ENCODE measurements at places on chromosomes 11 and 22.

GRCh38 chr11:130314184-130314749 is 450 bp downstream of the ZBTB44 start:
- DNase-seq = peak; percentile 78

- no peak for DNase-seq
Measured at GRCh38 chr11:84886344-84886743, 740.8 kb downstream of the DLG2 start.

DNA sequence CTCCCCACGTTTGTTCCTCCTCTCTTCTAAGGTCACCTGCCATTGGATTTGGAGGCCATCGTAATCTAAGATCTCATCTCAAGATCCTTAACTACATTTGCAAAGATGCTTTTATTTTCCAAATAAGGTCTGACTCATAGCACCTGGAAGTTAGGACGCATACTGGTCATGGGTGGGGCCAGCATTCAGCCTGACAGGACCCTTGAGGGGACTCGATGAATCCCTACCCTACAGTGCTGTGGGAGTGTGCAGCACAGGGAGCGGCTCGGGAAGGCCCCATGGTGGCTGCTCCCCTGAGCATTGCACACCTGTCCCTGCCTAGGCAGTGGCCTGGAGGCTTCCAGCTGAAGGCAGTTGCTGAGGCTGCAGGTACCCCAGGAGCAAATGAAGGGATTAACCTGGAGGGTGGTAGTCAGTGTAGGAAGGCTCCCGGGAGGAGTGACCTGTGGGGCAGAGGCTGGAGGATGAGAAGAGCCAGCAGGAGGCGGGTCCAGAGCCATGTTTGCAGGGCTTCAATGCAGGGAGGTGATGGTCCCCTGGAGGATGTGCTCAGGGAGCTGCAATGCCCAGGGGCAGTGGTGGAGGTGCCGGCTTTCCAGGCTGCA is 362.2 kb downstream of the CTTN start:
- DNase-seq = no peak

DNA sequence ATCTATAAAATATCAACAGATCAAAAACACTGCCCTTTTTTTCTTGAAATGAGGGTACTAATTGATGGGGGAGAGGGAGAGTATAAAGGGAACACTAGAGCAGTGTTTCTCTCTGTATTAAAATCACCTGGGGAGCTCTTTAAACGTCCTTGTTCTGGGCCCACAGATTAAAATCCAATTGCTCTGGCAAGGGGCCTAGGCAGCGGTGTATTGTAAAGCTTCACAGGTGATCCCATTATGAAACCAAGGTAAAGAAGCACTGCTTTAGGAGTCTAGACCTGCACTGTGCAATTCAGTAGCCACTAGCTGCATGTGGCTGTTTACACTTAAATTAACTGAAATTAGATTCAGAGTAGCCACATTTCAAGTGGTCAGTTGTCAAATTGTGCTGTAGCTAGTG is 3.0 kb downstream of the AQP11 start:
- DNase-seq = no peak

DNA sequence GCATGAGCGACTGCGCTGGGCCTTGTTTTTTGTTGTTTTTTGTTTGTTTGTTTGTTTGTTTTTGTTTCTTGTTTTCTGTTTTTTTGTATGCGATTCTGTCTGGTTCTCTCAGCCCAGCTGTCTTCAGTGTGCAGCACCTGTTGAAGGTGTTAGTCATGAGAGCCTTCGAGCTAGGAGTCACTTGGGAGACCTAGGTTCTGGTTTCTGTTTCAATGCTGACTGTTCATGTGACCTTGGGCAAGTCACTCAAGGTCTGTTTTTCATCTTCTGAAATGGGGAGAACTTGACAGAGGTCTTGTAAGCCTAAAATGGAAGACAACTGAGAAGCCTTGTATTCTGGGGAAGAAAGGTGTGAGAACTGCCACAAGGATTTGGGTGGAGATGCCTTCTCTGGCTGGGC is 1.8 kb downstream of the DCPS start:
- DNase-seq = no peak

GRCh38 chr11:81989093-81989492 is 744.6 kb downstream of the FAM181B start:
- no peak for DNase-seq

GRCh38 chr22:26670459-26670858 is 13.1 kb downstream of the MIAT start:
- DNase-seq = no peak

DNA sequence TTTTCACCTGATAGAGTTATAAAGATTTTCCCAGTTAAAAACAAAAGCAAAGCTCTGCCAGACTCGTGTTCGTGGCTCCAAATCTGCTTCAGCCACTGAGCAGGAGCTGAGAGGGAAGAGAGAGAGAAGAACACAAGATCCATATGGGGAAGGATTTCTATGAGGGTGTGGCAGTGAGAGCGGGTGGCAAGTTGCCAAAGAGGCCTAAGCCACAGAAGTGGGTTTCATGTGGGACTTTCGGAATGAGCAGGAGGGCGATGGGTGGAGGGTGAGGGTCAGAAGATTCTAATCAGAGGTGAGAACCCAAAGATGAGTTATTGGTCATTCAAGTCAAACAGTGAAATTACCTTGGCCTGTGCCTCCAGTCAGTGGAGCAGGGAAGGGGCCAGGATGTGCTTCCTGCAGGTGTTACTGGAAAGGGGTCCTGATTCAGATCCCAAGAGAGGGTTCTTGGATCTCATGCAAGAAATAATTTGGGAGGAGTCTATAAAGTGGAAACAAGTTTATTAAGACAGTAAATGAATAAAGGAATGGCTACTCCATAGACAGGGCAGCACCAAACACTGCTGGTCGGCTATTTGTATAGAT is 40.5 kb upstream of the TOP3B start:
- no peak for DNase-seq

DNA sequence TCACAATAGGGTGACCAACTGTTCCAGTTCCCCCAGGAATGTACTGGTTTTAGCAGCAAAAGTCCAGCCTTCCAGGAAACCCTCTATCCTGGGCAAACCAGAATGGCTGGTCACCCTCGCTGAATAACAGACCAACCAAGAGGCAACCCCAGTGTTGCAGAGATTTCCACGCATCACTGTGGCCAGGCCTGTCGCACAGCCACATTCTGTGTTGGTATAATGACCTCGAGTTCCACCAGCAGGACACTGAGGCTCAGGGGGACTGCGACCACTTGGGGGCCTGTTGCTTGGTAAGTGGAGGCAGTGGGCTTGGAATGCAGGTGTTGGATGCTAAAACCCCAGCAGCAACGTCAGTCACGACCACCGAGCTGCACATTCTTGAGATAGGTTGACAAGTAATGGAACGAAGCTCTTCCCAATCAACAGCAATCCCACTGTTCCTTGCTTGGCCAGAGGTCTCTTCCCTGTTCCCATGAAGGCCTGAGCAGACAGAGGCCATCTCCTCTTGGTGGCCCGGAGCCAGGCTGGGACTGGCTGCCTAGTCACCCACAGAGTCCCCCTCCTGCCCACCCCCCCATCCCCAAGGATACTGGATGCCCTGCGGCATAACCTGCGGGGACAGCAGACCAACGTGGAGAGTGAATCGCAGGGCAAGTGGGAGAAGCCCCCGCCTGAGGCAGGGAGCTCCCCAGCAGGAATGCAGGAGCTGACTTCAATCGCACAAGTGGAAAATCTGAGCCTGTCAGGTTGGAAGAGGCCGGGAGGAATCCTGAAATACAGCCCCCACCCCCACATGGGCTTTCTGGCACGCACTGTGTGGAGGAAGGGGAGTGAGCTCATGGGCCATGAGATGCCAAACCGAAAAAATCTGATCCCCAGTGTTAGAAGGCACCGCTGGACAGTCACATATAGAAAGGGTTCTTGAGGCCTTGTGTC is 43.4 kb upstream of the MN1 start:
- no peak for DNase-seq

DNA sequence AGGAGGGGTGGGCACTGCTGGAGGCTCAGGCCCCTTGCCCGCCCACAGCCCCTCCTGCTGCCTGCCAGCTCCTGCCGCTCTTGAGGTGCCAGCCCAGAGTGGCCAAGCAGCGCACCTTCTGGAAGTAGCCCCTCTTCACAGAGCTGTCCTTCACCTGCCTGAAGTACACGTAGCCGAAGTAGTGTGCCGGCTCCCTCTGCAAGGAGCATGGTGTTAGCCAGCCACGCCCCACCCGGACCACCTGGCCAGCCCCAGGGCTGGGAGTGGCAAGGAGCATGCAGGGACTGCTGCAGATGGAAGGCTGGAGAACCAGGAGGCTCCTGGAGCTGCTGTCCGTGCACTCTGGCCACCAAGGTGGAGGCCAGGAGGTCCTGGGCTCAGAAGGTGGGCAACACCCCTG is 9.6 kb downstream of the DENND6B start:
- no peak for DNase-seq

DNA sequence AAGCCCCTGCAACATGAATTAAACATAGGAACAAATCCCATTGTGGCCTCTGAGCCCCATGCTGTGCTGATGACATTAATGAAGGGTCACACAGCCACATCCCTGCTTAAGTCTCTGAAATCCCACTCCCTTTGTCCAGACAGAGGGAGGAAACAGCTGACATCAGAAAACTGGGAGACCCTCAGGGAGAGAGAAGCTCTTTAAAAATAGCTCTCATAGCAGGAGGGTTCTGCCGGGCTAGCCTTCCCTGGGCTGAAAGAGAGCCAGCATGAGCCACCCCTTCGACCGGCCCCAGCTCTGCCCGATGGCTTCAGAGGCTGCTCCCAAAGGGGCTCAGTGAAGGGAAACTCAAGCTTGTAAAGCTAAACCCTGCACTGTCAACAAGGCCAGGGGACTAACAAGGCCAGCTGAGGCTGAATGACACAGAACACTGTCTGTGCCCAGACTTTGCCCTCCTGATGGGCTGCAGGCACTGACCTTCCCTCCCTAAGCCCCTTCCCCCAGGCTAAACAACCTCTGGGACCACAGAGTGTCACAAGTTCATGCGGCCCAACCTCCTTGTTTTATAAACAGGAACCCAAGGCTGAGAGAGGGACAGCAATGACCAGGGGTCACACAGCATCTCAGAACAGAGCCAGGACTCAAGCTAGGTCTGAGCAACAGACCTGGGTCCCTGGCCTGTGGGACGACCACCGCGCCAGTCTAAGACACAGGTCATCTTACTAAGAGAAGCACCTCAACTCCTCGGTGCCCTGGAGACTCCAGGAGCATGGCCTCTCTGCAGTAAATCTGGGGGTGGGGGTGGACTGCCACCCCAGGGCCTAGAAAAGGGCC is 163.8 kb downstream of the CHST1 start:
- DNase-seq = no peak

DNA sequence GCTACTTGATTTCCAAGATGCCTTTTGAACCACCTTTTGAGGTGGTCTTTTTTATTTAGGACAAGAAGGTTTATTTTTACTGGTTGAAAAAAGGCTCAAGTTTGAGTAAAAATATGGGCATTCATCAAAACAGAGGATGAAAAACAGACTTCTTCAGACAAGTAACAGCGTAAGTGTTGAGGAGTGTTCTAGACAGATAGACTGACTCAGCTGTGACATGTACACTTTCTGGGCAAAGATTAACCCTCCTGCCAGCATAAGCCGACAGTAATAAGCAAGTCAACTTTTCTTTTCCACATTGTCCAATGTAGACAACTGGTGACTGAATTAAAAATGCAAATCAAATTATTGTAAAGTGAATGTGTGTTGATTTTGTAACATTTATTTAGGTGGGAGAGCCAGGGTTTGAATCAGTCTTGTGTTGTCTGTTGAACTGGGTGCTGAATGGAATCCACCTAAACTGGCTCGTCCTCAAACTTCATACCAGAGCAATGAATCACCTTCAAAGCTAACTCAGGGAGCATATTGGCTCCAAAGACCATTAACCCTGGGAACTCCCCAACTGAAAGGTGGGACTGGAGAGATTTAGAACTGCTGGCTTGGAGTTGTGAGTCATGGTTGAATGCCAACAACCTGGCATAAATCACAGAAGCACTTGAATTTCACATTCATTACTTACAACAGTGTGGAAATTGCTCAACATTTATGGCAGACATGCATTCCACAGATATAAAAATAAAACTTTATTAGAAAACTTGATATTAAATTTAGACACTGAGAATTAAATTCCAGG is 377.0 kb downstream of the ETS1 start:
- no peak for DNase-seq

DNA sequence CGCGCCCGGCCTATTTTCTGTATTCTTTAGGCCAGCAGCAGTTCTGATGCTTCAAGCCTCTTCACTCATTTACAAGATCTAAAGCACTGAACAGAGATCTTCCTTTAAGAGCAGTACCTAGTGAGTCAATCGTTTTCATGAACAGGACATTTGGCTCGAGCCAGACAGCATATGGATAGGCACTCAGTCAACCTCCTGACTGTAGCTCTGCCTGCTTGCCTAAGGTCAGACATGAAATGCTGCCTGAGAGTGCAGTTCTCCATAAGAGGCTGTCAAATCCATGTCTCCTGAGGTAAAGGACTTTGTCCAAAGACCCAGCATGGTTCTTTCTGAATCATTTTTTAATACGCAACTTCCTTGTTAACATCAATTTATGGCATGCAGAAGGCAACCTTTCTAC is 941.2 kb downstream of the DLG2 start:
- no peak for DNase-seq

- DNase-seq = no peak
Measured at GRCh38 chr11:45773786-45774655, 30.9 kb upstream of the SLC35C1 start.

GRCh38 chr11:6156628-6157359 is 13.3 kb downstream of the OR52B2 start:
- DNase-seq = no peak

DNA sequence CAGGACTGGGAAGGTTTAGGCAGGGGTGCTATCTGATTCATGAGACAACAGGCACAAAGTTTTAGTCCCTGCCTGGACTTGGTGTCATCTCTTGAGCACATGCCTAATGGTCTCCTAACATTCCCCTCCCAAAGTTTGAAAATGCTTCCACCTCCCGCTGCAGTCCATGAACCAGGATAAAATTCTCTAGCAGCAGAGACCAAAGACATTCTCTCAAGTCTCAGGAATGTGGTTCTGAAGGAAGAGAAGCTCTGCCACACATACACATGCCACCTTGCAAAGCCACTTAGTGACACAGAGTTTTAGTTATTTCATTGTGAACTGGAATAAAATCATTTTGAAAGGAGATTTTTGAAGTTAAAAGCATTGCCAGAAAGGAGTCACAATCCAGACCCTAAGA is 15.5 kb downstream of the OR51B6 start:
- no peak for DNase-seq

DNA sequence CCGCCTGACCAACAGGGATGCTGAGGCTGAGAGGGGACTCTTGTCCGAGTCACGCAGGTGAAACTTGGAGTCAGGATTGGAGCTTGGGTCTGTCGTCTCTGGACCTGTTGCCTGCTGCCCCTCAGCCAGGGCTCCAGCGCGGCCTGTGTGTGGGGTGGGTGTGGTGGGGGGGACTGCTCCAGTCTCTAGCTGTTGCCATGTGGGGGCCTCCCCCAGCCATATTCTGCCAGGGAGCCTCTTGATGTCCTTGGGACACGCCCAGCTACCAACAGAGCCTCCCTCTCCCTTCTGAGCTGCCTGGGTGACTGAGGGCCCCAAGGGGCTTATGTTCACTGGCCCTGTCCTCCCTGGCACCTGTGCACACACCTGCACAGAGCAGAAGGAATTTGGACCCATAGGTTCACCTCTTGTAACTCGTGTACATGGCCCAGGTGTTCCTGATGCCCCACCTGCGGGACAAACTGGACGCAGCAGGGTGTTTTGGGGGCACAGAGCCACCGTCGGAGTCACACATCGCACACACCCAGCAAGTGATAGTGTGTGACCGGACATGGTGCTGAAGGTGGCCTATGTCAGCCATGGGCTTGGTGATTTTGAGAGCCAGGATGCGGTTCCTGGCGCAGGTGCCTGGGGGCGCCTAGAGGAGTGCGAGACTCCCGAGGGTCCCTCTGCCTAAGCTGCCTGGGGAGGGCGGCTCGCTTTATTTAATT is 252.3 kb downstream of the TBC1D22A start:
- no peak for DNase-seq

- DNase-seq = no peak
Measured at GRCh38 chr11:126824035-126824607, 176.4 kb downstream of the KIRREL3 start.

All from CD4-positive, alpha-beta T cell treated with Interleukin-12 subunit alpha and Interleukin-12 subunit beta, for 1 hour (primary cell).